ENCODE measurements at places on chromosomes 2 and 18.

DNA sequence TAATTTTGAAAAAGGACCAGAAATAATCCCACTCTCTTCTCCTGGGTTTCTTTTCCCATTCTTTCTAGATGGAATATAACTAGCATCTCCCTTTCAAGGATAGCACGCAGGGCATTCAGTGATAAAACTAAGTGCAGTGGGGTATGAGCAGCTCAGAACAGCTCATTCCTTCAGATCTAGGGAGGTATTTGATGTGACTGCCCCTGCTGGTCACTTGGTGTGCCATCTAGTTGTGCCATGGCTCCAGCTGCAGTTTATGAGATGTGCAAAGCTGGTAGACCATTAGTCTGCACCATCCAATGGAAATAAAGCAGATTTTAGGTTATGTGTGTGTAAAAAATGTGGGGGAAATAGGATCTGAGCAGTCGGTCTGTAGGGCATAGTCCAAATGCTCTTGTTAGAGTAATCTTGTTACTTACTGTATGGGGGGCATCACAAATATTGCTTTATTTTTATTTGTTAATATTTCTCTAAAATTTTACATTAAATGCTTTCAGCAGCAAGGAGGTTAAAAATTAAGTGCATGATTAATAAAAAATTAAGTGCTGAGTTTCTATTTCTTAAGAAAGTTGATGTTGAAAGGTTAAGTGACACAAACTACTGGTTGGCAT is 38.9 kb downstream of the CTAGE1 start:
- DNase-seq, result peak; percentile 1

DNA sequence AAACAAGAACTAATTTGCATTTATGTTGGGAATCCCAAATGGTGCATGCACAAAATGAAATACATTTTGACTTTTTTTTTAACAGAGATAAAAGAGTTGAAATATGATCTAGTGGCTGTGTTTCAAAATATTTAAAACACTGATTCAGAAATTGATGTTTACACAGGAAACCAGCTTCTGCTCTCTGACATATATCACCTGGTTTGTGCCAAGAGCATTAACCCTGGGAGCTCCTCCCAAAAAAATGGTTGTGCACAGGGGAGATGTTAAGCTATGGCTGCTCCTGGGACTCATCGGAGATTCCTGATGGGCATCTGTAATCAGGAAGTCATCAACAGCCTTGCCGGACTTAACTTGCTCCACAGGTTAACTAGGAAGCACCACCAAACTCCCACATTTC is 65.2 kb upstream of the MAL start:
- no peak for DNase-seq

- no peak for DNase-seq
Observed at GRCh38 chr2:30152385-30152784, 5.6 kb downstream of the YPEL5 start.

- DNase-seq, result no peak
Observed at GRCh38 chr18:34624551-34624950, 85.5 kb upstream of the DTNA start.

GRCh38 chr18:74926051-74926450 is 282.9 kb downstream of the PTGR3 start:
- DNase-seq, result no peak
